Right forelimb (tissue), 1 donor: ENCODE measurements at places on chromosomes 3 and 15.

DNA sequence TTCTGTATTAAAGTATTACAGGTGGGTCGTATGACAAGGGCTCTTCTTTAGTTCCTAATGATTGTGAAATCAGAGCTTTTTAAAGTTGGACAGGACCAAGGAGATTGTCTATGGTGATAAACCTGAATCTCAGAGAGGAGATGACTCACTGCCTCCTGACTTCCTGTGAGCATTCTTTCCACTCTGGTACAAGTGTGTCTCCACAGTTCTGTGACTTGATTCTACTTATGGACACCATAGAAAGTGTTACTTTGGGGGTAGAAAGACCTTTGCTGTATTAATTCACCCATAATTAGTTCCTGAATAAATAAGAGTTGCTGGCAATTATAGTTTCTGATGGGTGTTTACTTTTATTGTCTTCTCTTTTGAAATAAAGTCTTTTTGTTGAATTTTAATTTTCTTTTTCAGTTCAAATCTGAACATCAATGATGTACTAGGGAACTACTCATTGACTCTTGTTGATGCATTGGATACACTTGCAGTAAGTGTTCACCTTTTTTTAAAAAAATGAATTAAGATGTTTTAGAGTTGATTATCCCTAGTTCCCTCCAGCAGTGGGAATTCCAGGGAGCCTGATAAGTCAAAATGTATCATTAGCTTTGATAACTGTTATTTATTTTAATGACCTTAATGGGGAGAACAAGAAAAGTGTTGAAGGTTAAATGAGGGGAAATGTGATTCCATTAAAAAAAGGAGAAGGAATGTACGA is 7.4 kb downstream of the EDEM1 start:
- DNase-seq: no peak

GRCh38 chr3:46006238-46007032 is 10.8 kb upstream of the FYCO1 start:
- no peak for DNase-seq

GRCh38 chr3:141465221-141465620 is 21.6 kb upstream of the RASA2 start:
- DNase-seq: no peak

GRCh38 chr15:41258750-41259471 is 27.8 kb downstream of the CHP1 start:
- no peak for DNase-seq

GRCh38 chr3:21634112-21634511 is 116.9 kb downstream of the ZNF385D start:
- DNase-seq: no peak

DNA sequence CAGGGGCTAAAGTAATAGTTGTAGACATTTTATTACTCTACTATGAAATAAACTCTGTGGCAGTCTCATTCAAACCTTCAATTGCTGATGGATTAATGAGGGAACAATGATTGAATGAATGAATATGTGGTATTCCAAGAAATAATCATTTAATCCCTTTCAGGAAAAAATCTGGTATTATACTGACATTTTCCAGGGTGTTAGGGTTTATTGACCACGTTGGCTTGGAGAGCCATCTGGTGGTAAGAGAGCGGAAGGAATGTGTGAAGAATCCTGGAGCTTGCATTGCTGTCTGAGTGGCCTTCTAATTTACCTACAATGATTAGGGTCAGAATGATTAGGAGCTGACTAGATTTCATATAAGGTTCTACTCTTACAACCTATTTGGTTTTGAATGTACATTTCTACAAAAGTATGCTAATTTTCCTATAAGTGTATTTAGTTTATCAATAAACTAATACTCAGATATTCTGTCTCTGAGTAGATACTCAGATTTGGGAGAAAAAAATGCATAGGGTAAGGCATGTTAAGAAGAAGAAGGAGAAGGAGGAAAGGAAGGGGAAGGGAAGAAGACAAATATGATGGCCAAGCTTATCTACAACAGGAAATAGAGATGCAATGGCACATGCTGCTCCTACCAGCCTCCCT is 249.9 kb downstream of the ROBO1 start:
- DNase-seq: no peak

- DNase-seq: no peak
These were observed 209.6 kb upstream of the PLSCR5 start for GRCh38 chr3:146814601-146815315.

DNA sequence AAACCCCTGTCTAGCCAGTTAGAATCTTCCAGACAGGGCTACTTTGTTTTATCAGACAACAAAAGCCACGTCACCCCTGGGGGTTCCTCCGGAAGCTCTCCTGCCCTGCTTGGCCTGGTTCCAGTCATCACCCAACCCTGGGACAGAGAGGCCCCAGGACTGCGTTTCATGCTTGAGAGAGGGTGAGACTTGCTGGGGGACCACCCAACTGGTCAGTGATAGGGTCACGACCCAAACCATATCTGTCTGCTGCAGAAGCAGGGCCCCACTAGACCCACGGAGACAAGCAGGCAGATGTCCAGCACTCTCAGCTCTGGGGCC is 1.2 kb downstream of the NT5DC2 start:
- peak; percentile 48 for DNase-seq

- no peak for DNase-seq
These were observed 57.9 kb downstream of the CHSY1 start for GRCh38 chr15:101193806-101194545.

- no peak for DNase-seq
These were observed 35.6 kb downstream of the FRMD5 start for GRCh38 chr15:44159492-44159891.

DNA sequence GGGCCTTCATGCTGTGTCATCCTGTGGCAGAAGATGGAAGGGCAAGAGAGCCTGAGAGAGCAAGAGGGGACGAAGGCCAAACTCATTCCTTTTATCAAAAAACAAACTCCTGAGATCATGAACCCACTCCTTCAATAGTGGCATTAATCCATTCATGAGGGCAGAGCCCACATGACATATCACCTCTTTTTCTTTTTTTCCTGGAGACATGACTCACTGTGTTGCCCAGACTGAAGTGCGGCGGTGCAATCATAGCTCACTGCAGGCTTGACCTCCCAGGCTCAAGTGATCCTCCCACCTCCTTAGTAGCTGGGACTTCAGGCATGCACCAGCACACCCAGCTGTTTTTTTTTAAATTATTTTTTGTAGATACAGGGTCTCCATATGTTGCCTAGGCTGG is 92.0 kb upstream of the RNU6-1 start:
- DNase-seq: no peak

- DNase-seq: no peak
These were observed 75.0 kb upstream of the ANKRD28 start for GRCh38 chr3:15872807-15873206.

GRCh38 chr15:101464999-101465669 is 24.4 kb downstream of the PCSK6 start:
- DNase-seq: no peak
